ENCODE measurements at places on chromosomes 3 and 15.
A peak's percentile ranks its signal among the peaks of the same experiment; 100 is the strongest.

GRCh38 chr3:109363634-109364033 is 26.3 kb upstream of the DPPA4 start:
- no peak for ATAC-seq

- no peak for ATAC-seq
Measured at GRCh38 chr3:70824773-70825172, 512.3 kb upstream of the MDFIC2 start.

- ATAC-seq = peak; percentile 85
Measured at GRCh38 chr15:99076555-99077308, 28.1 kb upstream of the SYNM start.

GRCh38 chr3:139982404-139982803 is 47.4 kb downstream of the CLSTN2 start:
- ATAC-seq = no peak

DNA sequence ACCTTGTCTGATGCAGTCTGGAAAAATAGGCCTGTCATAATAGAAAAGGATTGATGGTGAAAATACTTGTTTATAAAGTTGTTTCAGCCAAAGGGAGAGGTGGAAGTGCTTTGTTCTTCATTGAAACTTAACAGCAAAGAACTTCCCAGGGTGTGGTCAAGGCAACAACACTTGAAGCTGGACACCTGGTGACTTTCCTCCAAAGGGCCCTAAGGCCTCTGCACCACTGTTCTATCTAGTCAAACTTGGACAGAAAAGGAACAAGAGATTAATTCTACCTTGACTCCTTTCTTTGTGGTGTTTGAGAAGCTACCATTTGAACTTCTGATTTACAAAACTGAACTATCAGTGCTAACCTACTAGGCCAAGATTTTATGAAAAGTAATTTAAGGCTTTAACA is 102.0 kb downstream of the CMSS1 start:
- no peak for ATAC-seq

DNA sequence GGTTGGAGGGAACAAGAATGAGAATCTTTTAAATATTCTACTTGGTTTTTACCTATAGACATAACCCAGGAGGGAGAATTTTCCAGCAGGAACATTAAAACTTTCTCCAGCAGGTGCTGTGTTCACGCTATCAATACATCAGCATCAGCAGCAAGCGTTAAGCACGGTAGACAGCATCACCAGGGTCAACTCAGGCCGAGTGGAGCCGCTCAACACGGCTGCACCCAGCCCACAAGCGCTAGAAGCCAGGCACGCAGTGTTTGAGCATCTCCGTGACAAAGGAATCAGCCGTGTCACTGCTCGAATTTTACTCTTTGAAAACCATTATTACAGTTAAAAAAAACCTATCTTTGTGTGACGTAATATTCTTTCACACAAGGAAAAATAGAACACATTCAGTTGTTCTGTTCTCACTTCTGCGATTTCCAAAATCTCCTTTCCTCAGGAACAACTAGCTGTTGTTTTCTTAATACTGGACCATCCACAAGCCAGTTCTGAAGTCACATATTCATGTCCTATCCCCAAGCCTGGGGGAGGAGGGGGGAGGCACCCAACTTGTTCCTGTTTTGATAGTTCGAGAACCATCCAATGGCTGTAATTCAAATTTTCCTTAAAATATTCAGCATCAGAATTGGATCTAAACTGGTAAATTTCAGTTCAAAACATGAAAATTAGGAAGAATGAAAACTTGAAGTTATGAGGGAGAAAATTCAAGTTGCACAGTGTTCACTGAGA is 77.9 kb downstream of the ADAMTS17 start:
- no peak for ATAC-seq

GRCh38 chr3:66577426-66578203 is 76.8 kb upstream of the LRIG1 start:
- no peak for ATAC-seq

- ATAC-seq = no peak
Measured at GRCh38 chr3:177337541-177338331, 140.5 kb upstream of the TBL1XR1 start.

GRCh38 chr15:90099868-90100831 is 2.1 kb downstream of the IDH2 start:
- ATAC-seq = peak; percentile 13

DNA sequence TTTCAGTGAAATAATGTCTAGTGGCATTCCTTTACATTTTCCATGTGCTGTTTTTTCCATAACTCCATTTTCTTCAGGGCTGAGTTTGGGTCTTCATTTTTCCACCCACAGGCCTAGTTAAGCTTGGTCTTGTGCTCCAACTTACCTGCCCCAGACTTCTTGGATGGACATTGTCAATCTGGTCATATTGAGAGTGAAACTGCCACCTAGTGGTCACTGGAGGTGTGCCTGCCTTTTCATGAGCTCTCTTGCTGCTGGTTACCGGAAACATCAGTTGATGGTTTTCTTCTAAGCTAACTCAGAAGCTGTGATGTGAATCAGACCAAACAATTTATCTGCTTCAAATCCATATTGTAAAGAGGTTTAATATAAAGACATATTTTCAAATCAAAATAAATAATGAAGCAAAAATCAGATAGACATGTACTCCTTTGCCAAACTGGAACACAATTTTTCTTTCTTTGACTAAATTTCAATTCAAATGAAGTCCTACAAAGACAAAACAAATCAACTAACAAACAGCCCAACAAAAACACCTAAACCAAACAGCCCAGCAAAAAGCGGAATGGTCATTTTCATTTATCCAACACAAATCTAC is 135.1 kb upstream of the RASGRP1 start:
- ATAC-seq = no peak

GRCh38 chr3:134601539-134602439 is 49.0 kb downstream of the KY start:
- no peak for ATAC-seq

GRCh38 chr3:133396906-133397305 is 3.0 kb upstream of the BFSP2 start:
- ATAC-seq = no peak

DNA sequence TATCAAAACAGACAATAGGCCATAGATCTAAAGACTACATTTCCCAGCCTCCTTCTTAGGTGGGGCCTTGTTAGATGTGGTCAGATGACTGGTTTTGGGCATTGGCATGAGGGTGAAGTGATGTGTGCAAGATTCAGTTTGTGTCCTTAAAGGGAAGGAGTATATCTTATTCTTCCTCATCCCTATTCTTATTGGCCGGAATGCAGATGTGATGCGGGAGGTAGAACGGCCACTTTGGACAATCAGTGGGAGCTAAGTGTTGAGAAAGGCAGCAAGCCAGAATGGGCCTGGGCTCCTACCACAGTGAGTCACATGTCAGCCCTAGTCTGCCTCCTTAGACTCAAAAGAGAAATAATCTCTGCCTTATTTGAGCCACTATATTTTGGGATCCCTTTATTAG is 89.8 kb upstream of the MEX3B start:
- ATAC-seq = no peak

GRCh38 chr15:77004189-77004588 is 9.3 kb downstream of the PSTPIP1 start:
- ATAC-seq = peak; percentile 70

DNA sequence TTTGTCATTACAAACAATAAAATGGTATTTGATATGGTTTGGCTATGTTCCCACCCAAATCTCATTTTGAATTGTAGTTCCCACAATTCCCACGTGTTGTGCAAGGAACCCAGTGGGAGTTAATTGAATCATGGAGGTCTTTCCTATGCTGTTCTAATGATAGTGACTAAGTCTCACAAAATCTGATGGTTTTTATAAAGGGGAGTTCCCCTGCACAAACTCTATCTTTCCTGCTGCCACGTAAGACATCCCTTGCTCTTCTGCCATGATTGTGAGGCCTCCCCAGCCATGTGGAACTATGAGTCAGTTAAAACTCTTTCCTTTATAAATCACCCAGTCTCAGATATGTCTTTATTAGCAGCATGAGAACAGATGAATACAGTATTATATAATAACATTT is 15.4 kb upstream of the AADAC start:
- ATAC-seq = no peak

GRCh38 chr3:65398953-65399352 is 639.8 kb downstream of the MAGI1 start:
- no peak for ATAC-seq

GRCh38 chr3:154766765-154767503 is 313.2 kb upstream of the MME start:
- no peak for ATAC-seq

- peak; percentile 65 for ATAC-seq
Measured at GRCh38 chr15:51121118-51121517, 26.4 kb upstream of the TNFAIP8L3 start.

DNA sequence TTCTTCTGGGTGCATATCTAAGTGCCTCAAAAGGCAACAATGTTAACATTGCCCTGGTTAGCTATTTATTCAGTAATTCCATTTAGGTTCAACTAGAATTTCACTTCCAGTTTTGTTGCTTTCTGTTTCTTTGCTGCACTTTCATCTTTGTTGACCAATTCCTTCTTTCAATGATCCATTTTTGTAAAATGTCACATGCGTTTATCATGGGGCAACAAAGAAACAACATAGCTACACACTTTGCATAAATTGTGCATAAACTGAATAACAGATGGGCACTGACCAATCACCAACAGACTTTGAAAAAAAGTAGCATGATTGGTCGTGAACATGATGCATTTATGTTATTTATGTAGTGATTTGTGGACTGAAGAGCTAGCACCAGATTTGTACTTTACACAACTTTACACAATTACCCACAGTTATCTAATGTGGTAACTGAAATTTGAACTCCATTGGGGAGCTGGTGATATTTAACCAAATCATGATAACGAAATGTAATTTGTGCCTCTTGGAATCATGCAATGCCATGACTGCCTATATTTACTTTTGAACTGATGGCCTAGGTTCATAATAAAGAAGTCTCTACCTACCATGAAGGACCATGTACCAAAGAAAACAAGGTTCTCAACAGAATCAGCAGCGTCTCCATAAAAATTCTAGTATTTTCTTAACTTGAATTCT is 7.1 kb upstream of the CPOX start:
- ATAC-seq = no peak

- no peak for ATAC-seq
Measured at GRCh38 chr15:70281261-70281810, 183.6 kb upstream of the TLE3 start.

- no peak for ATAC-seq
Measured at GRCh38 chr3:46386205-46386604, 15.5 kb downstream of the CCR5 start.

DNA sequence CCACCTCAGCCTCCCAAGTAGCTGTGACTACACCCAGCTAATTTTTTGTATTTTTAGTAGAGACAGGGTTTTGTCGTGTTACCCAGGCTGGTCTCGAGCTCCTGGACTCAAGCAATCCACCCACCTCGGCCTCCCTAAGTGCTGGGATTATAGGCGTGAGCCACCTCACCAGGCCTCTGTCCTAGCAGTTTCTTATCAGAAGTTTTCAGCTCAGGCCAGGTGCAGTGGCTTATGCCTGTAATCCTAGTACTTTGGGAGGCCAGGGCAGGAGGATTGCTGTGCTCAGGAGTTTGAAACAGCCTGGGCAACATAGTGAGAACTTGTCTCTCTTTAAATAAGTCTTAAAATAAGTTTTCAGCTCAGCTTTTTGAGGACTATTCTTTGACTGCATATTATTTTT is 48.4 kb downstream of the SGO1 start:
- no peak for ATAC-seq

DNA sequence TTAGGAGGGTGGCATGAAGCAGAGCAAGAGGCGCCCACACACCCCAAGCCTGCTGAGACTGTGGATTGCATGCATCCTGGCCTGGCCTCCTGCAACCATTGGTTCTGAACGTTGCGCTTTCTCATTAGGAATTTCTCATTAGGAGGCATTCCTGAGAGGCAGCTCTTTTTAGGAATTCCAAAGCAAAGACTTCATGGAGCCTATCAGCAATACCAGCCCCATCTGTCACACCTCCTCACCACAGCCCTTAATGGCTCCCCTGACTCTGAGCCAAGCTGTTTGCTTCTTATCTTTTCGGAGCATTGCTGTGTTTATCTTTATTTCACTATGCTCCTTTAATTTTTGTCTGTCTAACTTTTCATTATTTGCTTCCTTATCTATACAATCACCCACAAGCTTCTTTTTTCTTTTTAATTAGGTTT is 226.9 kb downstream of the CACNA2D3 start:
- no peak for ATAC-seq

- ATAC-seq = no peak
Measured at GRCh38 chr15:41285285-41285684, 47.1 kb downstream of the OIP5 start.

GRCh38 chr3:123373474-123373987 is 75.4 kb downstream of the ADCY5 start:
- peak; percentile 74 for ATAC-seq

- ATAC-seq = no peak
Measured at GRCh38 chr15:98226149-98226548, 265.6 kb downstream of the ARRDC4 start.

GRCh38 chr3:133776794-133777438 is 28.7 kb upstream of the SRPRB start:
- ATAC-seq = no peak

GRCh38 chr3:111924283-111924682 is 54.5 kb upstream of the ABHD10 start:
- peak; percentile 91 for ATAC-seq

- ATAC-seq = no peak
Measured at GRCh38 chr3:195129644-195130492, 141.1 kb downstream of the XXYLT1 start.

All from gastroesophageal sphincter (tissue), 4 donors.